ENCODE measurements at places on chromosomes 12 and 14.

DNA sequence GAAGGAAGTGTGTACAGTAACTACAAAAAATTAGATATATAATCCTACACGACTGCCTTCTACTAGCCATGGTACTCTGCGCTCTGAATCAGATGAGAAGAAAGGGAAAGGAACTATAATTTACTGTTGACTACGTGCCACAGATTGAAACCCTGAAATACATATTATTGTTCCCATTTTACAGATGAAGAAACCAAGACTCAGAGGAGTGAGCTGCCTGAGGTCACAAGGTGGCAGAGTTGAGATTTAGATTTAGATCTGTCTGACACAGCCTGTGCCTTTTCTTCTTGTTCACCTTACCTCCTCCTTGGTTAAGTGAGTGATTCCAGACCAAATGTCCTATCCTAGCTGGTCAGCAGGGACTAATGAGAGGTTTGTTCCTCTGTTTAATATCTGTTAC is 61.6 kb upstream of the OR4E1 start:
- DNase-seq: no peak

DNA sequence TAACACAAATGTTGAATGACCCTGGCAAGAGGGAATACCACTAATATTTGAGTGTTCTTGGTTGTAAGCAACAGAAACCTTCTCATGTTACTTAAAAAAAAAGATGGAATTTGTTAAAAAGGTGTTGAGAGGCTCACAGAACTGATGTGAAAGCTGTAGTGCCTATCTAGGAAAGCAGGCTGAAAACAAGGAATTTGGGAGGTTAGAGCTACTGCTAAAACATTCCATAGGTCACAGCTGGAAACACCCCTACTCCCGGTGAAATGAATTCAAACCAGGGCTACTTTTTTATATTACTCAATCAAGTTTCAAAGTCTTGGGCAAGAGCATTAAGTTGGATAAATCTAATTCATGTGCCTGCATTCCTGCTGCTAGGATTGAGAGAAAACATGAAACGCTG is 104.1 kb downstream of the SLC35F4 start:
- DNase-seq: no peak

- no peak for DNase-seq
Observed at GRCh38 chr12:12546314-12546772, 16.3 kb downstream of the DUSP16 start.

DNA sequence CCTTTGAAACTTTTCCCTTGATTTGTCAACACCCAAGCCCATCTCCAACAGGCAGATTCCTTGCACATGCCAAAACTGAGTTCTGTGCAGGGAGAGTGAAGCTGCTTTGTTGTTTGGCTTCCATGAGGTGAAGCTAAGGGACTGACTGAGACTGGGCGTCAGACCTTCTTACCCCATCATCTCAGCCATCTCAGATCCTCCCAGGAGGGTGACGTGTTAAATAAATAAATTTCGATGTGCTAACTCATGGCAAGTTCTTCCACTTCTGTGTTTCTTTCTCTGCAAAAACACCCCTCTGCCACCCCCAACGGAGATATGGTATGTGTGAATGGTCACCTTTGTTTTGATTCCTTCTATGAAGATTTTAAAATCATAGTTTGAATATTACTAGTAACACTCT is 17.8 kb downstream of the UTP20 start:
- no peak for DNase-seq

All from stimulated activated CD4-positive, alpha-beta T cell treated with anti-CD3 and anti-CD28 coated beads, Interleukin-15, amount 100 ng/mL, for 1 hour (primary cell).